Cardiac fibroblast (primary cell): ENCODE measurements at places on chromosomes 4 and X.

- DNase-seq, result no peak
Observed at GRCh38 chr4:19327364-19327763, 924.3 kb upstream of the SLIT2 start.

- no peak for DNase-seq
Observed at GRCh38 chrX:45747905-45748304, 547.2 kb upstream of the DIPK2B start.

- peak; percentile 54 for DNase-seq
Observed at GRCh38 chr4:182427554-182427953, 184.4 kb downstream of the TENM3 start.

DNA sequence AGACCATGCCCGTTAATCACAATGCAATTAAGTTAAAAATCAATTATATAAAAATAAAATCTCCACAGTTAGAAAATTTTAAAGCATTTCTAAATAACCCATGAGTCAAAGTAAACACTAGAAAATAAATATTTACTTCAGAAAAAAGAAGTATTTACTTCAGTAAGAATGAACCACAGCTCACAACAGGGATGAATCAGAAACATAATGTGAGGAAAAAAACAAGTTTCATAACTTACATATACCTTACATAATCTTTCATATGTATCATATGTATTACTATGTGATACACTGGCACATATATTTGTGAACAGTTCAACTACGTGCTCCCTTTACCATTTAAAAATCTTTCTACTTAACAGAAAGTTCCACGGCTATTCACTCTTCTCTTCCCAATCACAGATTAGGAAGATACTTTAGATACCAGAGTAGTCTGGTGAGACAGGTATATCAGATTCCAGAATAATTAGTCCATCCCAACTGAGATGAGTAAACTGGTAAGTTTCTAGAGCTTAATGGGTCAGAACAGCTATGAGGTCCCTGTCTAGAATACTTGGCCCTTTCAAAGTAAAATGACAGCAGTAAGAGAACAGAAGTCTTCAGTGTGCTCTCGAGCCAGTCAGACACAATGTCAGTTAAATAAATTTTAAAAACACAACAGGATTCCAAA is 70.3 kb downstream of the SH3RF1 start:
- peak; percentile 44 for DNase-seq

GRCh38 chr4:154049457-154050181 is 260.7 kb upstream of the SFRP2 start:
- peak; percentile 61 for DNase-seq
